Activated CD4-positive, alpha-beta T cell treated with anti-CD3 and anti-CD28 coated beads, Interleukin-2, amount 10 ng/mL, durations not matched to agents 7 days and 5 days (primary cell): ENCODE measurements at places on chromosomes 4 and X. TPM values are rescaled to one million over a fixed set of nuclear protein-coding genes. Genes with fewer than 3 reads are reported as not detected.
A peak's percentile ranks its signal among the peaks of the same experiment; 100 is the strongest.

The SHISA3 gene
- total RNA-seq: 0.42 TPM

The NWD2 gene
- not detected for total RNA-seq

The PASD1 gene
- total RNA-seq: not detected

The DCHS2 gene
- not detected for total RNA-seq

The HSFX4 gene
- total RNA-seq: not detected

The NUDT10 gene
- 0.25 TPM for total RNA-seq

The CTAG1B gene
- total RNA-seq: not detected

DNA sequence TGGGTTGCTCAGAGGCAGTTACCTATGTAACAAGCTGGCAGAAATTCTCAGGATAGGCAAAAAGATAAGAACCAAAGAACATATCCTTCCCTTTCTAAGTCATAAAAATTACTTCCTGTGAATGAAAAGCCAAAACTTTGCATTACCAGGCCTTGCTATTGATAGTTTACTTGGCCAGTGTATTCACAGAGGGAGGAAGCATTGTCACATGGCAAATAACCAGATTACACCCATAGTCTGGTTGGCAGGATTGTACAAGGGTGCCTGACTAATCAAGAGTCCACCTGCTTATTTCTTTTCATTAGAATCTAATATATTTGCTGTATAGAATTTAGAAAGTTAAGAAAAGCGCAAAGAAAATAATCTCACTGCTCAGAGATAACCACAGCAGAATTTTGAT lies 14.1 kb downstream of the XIAP start:
- H3K27ac ChIP-seq: no peak overlapping the region
- peaks cover 8% of the 10 kb centered on the region for H3K36me3 ChIP-seq
- H3K4me3 ChIP-seq: no peak overlapping the region
- H3K27me3 ChIP-seq: no peaks in the 10 kb centered on the region
- peaks cover 25% of the 10 kb centered on the region for H3K4me1 ChIP-seq

DNA sequence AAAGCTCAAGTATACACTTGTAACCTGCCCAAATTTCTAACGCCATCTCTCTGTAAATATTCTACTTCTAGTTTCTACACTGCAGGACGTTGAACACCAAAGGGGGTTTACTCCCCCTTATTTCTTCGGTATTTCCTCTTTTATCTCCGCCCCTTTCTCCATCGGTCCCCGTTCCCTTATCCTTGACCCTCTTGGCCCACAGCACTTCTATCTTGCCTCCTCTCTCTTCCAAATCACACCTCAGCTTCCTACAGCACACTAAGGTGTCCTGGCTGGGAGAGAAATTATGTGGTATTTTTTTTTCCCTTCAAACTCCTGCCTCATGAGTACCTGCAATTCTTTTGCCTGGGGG lies 715 bp downstream of the ZMAT1 start:
- H3K4me1 ChIP-seq: peaks cover 11% of the 10 kb centered on the region
- peaks cover 3% of the 10 kb centered on the region for H3K36me3 ChIP-seq
- H3K4me3 ChIP-seq: peak overlapping the region; percentile 72

- H3K36me3 ChIP-seq: peaks cover 9% of the 10 kb centered on the region
- no peaks in the 10 kb centered on the region for H3K4me1 ChIP-seq
- DNase-seq: no peak
- no peak overlapping the region for H3K4me3 ChIP-seq
- H3K27me3 ChIP-seq: no peaks in the 10 kb centered on the region
Observed at GRCh38 chr4:122739174-122739573, 6.7 kb downstream of the BBS12 start.

GRCh38 chr4:167943872-167944505 lies 148.3 kb upstream of the ANXA10 start:
- DNase-seq: no peak
- no peaks in the 10 kb centered on the region for H3K4me1 ChIP-seq
- H3K27me3 ChIP-seq: no peaks in the 10 kb centered on the region
- no peak overlapping the region for H3K27ac ChIP-seq
- no peak overlapping the region for H3K4me3 ChIP-seq
- H3K36me3 ChIP-seq: no peaks in the 10 kb centered on the region

DNA sequence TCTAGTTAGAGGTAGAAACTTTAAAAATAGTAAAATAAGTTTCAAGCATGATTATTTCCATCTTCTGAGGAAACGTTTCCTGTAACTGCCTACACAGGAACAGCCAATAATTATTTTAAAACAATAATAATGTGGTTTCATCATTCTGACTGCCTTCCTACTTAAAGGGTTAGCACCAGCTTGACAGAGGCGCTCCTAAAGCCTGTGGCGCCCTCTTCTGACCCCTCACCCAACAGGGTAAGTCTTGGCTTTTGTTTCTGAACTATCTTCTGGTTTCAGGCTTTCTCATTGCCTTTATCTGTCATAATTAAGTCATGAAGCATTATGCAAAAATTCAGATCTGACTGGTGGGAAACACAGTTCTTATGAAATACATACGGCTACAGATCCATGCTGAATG lies 96.7 kb downstream of the ITM2A start:
- H3K4me3 ChIP-seq: no peak overlapping the region
- H3K27ac ChIP-seq: no peak overlapping the region
- H3K36me3 ChIP-seq: peaks cover 2% of the 10 kb centered on the region
- H3K4me1 ChIP-seq: peaks cover 35% of the 10 kb centered on the region
- H3K27me3 ChIP-seq: no peaks in the 10 kb centered on the region

- peak overlapping the region; percentile 67 for H3K4me3 ChIP-seq
- H3K4me1 ChIP-seq: peaks cover 28% of the 10 kb centered on the region
- peaks cover 2% of the 10 kb centered on the region for H3K27me3 ChIP-seq
Observed at GRCh38 chrX:154136627-154137161, 7.3 kb upstream of the OPN1LW start.

GRCh38 chr4:149555146-149555545 lies 260.5 kb downstream of the IQCM start:
- H3K4me3 ChIP-seq: no peak overlapping the region
- DNase-seq: no peak
- H3K27ac ChIP-seq: no peak overlapping the region
- H3K36me3 ChIP-seq: no peaks in the 10 kb centered on the region
- H3K27me3 ChIP-seq: no peaks in the 10 kb centered on the region
- H3K4me1 ChIP-seq: no peaks in the 10 kb centered on the region

DNA sequence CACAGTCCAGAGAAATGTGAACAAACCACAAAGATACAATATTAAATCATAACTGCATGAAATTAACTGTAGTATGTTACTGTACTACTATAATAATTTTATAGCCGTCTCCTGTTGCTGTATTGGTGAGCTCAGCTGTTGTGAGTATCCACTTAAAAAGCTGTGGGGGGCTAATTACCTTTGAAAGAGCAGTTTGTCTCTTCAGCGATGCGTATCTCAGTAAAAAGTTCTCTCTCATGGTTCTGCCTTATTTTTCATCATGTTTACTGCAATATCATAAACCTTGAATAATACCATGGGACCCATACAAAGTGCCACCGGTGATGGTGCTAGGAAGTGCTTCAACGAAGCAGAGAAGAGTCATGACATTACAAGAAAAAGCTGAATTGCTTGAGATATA lies 8.4 kb upstream of the MSMO1 start:
- H3K27me3 ChIP-seq: no peaks in the 10 kb centered on the region
- H3K4me3 ChIP-seq: no peak overlapping the region
- no peaks in the 10 kb centered on the region for H3K4me1 ChIP-seq
- H3K27ac ChIP-seq: no peak overlapping the region

DNA sequence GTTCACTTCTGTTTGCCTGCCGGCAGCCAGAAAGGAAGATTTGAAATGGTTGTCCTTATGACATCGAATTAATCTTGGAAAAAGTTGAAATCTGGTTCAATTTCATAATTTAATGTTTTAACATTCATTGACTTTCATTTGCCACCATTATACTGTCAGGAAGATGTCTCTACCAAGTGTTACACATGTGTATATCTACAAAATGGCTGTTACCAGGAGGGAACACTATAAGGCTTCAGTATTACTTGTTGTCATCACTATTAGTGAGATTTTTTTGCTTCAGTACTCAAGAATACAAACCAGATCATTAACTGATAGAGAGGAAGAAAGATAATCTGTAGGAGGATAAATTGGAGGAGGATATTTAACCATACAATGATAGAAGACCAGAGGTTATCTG lies 71.2 kb downstream of the TSPAN7 start:
- H3K4me1 ChIP-seq: no peaks in the 10 kb centered on the region
- H3K36me3 ChIP-seq: no peaks in the 10 kb centered on the region

DNA sequence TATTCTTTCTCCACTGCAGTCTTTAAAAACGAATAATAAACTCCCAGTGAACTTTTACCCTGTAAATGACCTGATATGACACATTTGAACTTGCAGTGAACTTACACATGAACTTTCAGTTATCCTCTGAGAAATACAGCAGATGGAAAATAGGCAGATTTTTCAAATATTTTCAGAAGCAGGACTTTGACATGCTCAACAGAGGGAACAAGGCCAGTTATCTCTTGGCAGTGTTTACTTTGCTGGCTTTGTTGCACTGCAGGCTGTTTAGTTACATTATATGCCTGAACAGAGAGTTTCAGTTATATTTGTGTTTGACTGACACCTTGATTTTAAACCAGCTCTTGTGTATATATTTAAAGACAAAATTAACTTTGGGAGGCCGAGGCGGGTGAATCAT lies 47.6 kb upstream of the FGG start:
- DNase-seq: no peak
- H3K4me1 ChIP-seq: no peaks in the 10 kb centered on the region
- peaks cover 2% of the 10 kb centered on the region for H3K27me3 ChIP-seq
- no peak overlapping the region for H3K27ac ChIP-seq

DNA sequence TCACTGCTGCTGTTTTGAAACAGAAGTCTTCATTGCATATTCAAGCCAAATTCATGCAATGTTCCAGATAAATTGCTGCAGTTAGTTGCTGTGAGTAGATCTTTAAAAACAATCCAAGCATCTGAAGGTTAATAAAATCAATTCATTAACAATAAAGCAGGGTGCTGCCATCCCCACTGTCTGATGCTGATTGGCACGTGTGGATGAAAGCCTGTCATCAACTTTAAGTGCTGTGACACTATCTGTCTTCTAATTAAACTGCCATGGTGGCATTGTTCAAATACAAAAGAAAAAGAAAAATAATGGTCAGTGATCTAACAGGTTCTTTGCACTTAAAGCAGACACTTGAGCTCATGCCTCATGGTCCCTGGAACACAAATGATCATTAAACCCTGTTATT lies 63.0 kb upstream of the MND1 start:
- no peaks in the 10 kb centered on the region for H3K27me3 ChIP-seq
- H3K4me1 ChIP-seq: peaks cover 7% of the 10 kb centered on the region
- H3K36me3 ChIP-seq: no peaks in the 10 kb centered on the region
- DNase-seq: no peak

- no peak overlapping the region for H3K4me3 ChIP-seq
- H3K4me1 ChIP-seq: peaks cover 14% of the 10 kb centered on the region
- H3K27me3 ChIP-seq: no peaks in the 10 kb centered on the region
- no peak for DNase-seq
- H3K27ac ChIP-seq: no peak overlapping the region
- peaks cover under 1% of the 10 kb centered on the region for H3K36me3 ChIP-seq
Observed at GRCh38 chr4:56640621-56641493, 40.2 kb downstream of the HOPX start.
